ENCODE measurements at places on chromosomes 2 and 18.

GRCh38 chr2:119301413-119301812 lies 65.2 kb downstream of the C2orf76 start:
- DNase-seq = no peak

DNA sequence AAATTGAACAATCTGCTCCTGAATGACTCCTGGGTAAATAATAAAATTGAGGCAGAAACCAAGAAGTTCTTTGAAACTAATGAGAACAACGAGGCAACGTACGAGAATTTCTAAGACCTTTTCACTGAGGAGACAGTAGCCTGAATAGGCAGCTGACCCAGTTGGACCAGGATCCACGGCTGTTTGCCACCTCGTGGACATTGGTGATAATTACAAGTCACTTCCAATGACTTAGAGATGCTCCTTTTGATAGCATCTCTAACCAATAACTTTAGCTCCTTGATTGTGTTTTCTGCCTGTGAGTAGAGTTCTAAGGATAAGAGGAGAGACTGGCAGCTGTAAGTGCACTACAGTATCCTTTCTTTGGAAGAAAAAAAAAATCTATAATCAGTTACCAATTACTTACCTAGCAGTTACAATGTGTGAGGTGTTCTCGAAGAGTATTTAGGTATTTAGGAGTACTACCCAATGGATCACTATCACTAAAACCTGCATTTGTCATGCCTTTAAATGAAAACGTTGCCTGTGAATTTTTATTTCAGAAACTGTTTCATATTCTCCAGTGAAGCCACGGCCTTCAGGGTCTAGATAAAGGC lies 31.3 kb upstream of the CNTNAP5 start:
- DNase-seq = no peak

GRCh38 chr2:32559136-32559535 lies 68.7 kb upstream of the TTC27 start:
- DNase-seq = no peak

DNA sequence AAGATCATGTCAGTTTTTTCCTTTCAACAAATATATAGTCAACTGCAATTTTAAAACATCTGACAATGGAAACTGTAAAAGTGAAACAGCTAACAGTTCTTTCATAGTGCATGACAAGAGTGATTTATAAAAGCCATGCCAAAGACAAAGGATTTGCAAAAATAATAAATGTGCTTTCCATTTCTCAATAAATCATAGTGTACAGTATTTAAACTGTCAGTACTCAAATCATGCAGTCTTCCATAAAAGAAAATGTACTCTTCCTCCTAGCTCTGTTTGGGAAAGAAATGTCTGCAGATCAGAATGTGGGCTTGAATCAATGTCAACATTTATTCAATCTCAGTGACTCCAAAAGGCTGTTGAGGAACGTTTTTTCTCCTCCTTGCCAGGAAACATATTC lies 131.7 kb upstream of the PDE1A start:
- no peak for DNase-seq

- no peak for DNase-seq
Observed at GRCh38 chr2:10009271-10009810, 34.0 kb upstream of the KLF11 start.

Measured in stimulated activated CD4-positive, alpha-beta T cell treated with anti-CD3 and anti-CD28 coated beads, TNF-alpha, amount 100 ng/mL, for 1 hour (primary cell).